NCI-H774 (cell line): ENCODE measurements at places on chromosomes 5 and 9.

- DNase-seq = peak; percentile 33
Observed at GRCh38 chr9:128494108-128494745, 10.3 kb upstream of the GLE1 start.

DNA sequence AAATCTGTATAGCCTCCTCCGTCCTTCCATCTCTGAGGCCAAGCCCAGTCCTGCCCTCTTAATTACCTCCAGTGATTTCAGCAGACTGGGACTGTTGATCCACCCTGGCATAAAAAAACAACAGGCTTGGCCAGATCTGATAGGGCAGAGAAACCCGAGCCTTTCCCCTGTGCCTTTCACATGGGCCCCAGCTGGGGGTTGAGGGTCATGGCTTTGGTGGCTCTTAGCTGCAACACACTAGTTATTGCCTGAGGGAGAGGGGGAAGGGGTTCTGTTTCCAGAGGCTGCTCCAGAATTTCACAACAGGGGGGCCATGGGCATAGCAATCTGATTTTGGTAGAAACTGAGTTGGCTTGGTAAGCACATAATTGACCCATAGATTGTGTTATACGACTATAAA lies 21.2 kb upstream of the PANK3 start:
- no peak for DNase-seq

- DNase-seq = no peak
Observed at GRCh38 chr5:59246882-59247281, 646.6 kb downstream of the PDE4D start.

DNA sequence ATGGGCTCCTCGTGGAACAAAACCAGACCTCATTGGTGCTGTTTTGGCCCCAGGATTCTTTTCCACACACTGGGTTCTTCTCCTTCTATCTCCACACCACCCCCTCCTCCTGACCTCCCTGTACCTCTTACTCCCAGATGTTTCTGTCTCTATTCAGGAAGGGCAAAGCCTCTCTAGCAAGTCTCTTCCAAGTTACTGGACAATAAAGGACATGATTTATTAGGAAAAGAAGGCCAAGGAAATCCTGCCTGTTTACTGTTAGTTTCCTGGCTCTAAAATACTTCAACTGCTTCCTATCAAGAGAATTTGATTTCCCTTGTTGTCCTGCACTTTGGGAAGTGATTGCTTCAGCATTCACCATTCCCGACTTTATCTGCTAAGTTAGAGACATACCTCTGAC lies 262.0 kb downstream of the SAXO1 start:
- DNase-seq = no peak

DNA sequence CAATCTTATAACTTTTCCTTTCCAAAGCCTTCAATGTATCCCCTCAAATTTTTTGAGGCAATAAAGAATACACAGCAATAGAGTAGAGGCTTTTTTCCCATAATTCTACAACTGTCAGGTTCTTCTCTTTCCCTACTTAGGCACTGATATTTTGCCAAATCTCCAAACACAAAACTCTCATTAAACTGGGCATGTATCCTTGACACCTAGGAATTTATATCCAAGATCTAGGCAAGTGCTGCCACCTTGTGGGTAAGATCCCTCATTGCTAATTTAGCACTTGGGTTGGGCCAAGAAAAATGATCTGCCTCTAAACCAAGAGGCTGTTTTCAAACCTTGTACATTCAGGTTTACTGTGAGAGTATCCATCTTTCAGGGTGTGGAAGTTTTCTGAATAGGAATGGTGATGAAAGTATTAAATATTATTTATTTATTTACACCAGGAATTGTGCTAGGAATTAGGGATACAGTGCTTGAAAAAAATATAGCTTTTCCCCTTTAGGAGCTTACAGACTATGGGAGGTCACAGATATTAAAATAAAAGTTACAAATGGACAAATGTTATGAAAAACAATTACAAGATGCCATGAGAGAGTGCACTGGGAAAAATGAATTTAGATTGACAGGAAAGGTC lies 17.6 kb downstream of the TSTD2 start:
- peak; percentile 38 for DNase-seq

GRCh38 chr9:99114846-99115500 lies 10.1 kb downstream of the TGFBR1 start:
- no peak for DNase-seq

GRCh38 chr9:117706421-117707116 lies 2.4 kb downstream of the TLR4 start:
- DNase-seq = peak; percentile 79

GRCh38 chr9:38119560-38120236 lies 50.7 kb upstream of the SHB start:
- peak; percentile 21 for DNase-seq

- no peak for DNase-seq
Observed at GRCh38 chr5:1799110-1799601, 481 bp downstream of the MRPL36 start.
